ENCODE measurements at places on chromosomes 3 and 15. TPM values are rescaled to one million over a fixed set of nuclear protein-coding genes. Genes with fewer than 3 reads are reported as not detected.
A peak's percentile ranks its signal among the peaks of the same experiment; 100 is the strongest.

- no peaks in the 10 kb centered on the region for H3K36me3 ChIP-seq
- no peak overlapping the region for H3K27ac ChIP-seq
- H3K4me3 ChIP-seq, result no peak overlapping the region
- no peaks in the 10 kb centered on the region for H3K4me1 ChIP-seq
- no peaks in the 10 kb centered on the region for H3K27me3 ChIP-seq
Measured at GRCh38 chr3:126606001-126606400, 47.3 kb upstream of the C3orf22 start.

- no peaks in the 10 kb centered on the region for H3K27me3 ChIP-seq
- no peak overlapping the region for H3K4me3 ChIP-seq
- no peak for DNase-seq
- no peaks in the 10 kb centered on the region for H3K36me3 ChIP-seq
- no peaks in the 10 kb centered on the region for H3K4me1 ChIP-seq
Measured at GRCh38 chr3:58737644-58738043, 71.1 kb upstream of the FAM3D start.

DNA sequence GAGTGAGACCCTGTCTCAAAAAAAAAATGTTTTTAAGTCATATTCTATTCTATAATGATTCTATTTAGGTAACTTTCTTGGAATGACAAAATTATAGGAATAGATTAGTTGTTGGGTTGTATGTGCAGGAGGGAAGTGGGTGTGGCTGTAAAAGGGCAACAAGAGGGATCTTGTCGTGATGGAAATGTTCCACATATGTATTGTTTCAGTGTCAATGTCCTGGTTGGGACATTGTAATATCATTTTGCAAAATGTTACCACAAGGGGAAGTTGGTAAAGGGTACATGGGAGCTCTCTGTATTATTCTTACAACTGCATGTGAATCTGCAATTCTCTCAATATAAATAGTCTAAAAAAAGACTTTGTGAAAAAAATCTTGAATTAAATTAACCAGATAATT, 14.3 kb upstream of the ABHD5 start:
- no peak overlapping the region for H3K27ac ChIP-seq
- H3K4me3 ChIP-seq, result no peak overlapping the region
- no peaks in the 10 kb centered on the region for H3K36me3 ChIP-seq
- H3K27me3 ChIP-seq, result no peaks in the 10 kb centered on the region
- DNase-seq, result no peak

DNA sequence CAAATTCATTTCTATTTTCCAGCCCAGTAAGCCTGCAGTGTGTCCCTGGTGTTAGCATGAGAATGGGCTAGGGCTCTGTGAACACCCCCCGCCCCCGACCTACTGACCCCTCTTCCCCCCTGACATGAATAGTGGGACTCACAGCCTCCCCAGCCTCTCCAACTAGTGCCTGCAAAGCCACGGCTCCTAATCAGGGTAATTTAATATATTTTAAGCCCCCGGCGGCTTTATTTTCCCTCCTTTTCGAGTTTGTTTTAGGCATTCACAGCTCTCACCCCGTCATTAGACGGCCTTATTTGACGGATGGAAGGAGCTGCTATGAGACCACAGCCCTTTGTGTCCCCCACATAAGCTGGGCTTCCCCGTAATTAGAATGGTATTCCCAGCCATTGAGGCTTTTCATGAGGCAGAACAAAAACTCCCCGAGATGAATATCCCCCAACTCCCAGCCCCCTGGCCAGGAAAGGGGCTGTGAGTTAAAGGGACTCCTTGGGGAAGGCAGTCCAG, 78.3 kb upstream of the POLG start:
- no peak overlapping the region for H3K27ac ChIP-seq
- H3K4me1 ChIP-seq, result peaks cover 29% of the 10 kb centered on the region
- peaks cover 72% of the 10 kb centered on the region for H3K27me3 ChIP-seq
- no peak overlapping the region for H3K4me3 ChIP-seq
- DNase-seq, result no peak

DNA sequence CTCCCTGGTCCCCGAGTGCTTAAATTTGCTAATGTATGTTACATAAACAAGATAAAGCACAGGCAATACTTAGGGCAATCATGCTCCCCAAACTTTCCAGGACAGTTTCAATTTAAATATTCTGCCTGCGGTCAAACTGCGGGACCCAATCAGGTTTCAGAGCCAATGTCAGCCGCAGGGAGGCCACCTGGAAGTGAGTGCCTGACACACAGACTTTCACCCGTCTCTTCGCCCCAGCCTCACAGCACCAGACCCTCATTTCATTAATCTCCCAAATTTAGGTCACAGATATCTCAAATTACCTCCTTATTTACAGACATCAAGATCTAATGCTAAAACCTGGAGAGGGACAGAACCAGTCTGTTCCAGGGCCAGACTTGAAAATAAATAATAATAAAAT, 107.2 kb upstream of the ALDH1A3 start:
- no peak for DNase-seq
- no peaks in the 10 kb centered on the region for H3K27me3 ChIP-seq
- no peak overlapping the region for H3K4me3 ChIP-seq
- no peaks in the 10 kb centered on the region for H3K36me3 ChIP-seq
- no peaks in the 10 kb centered on the region for H3K4me1 ChIP-seq

DNA sequence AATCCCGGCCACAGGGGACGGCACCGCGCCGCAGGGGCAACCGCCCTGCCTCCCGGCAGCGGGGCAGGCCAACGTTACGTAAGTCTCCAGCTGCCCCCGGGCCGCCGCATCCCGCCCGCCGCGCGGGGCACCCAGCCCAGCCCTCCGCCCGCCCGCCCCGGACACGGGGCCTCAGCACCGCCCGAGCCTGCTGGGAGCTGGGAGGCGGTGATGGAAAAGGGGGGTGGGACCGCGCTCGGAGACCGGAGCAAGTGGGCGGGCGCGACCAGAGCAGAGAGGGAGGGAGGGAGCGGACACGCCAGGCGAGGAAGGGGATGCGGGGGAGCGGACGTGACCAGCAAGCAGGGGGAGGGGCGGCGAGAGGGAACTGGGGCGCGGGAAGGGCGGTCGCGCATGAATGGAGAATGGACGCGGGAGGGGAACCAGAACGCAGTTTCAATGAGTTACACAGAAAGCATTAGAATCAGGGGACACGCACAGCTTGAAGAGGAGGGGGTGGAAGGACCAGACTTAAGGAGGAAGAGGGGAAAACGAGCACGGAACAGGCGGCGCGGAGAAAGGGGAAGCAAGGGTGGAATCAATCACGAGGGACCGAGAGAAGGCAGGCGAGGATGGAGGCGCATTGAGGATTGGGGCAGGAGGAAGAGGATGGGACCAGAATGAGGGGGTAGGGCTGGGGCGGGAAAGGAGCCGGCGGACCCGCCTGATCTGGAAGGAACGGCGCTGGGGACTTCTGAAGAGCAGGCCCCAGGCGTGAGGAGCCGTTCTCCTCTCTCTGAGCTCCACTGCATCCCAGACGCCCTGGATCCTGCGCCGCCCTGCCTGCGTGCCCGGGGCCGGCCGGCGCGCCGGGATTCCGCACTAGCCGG, 559 bp downstream of the PKM start:
- no peaks in the 10 kb centered on the region for H3K36me3 ChIP-seq
- peak; percentile 67 for DNase-seq
- H3K27ac ChIP-seq, result peak overlapping the region; percentile 86
- H3K27me3 ChIP-seq, result no peaks in the 10 kb centered on the region
- H3K4me1 ChIP-seq, result peaks cover 51% of the 10 kb centered on the region

DNA sequence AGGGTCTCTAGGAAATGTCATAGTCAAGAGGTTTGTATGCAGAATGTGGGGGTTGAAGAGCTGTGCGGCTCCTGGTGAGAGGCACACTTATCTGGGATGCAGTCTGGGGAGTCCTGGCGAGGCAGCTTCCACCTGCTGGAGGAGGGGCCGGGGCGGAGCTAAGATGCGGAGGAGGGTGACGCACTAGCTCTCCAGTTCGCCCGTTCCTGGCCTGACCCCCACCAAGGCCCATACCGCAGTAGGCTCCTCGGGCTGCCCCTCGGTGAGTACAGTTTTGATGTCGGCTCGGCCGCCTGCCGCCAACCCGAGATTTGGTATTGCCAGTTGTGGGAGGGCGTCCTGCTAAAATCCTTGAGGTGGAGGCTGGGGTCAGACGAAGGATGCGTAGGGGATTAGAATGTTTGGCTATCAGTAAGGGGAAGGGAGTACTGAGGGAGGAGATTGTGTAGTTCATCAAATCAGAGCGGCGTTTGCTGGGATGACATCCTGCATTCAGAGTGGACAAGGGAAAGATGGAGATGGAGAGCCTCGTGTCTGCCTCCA, at the start of gene SCG5:
Gene SCG5, plus strand, starts transcription at position 194 of the 543 bp plus-strand sequence. CDS start 1,883 bp downstream, outside the sequence.
- H3K36me3 ChIP-seq, result no peaks in the 10 kb centered on the region
- H3K4me1 ChIP-seq, result no peaks in the 10 kb centered on the region
- no peak for DNase-seq
- no peak within 1 kb of the TSS for H3K27ac ChIP-seq
- no peaks in the 10 kb centered on the region for H3K27me3 ChIP-seq
- H3K4me3 ChIP-seq, result no peak within 1 kb of the TSS

- H3K27me3 ChIP-seq, result no peaks in the 10 kb centered on the region
- DNase-seq, result no peak
- H3K36me3 ChIP-seq, result no peaks in the 10 kb centered on the region
- H3K4me3 ChIP-seq, result no peak overlapping the region
- no peak overlapping the region for H3K27ac ChIP-seq
Measured at GRCh38 chr3:84074767-84075166, 884.0 kb upstream of the CADM2 start.

DNA sequence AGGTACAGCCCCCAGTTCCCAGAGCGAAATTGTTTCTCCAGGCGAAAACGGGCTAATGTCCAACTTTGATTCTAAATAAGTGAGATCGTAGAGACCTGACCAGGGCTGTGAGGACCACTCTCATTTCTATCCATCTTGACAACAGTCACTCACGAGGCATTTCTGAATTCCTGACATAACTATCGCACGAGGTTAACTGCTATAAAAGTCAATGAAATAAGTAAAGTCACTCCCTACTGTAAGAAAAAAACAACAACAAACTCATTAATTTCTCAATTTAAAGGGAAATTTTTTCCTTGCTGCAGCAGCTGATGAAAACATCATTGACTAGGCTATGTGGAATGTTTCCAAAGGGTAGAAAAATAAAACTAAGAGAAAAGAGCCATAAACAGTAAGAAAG, 69.1 kb downstream of the GREM1 start:
- H3K4me1 ChIP-seq, result no peaks in the 10 kb centered on the region
- no peak for DNase-seq
- H3K27me3 ChIP-seq, result no peaks in the 10 kb centered on the region
- H3K36me3 ChIP-seq, result no peaks in the 10 kb centered on the region

GRCh38 chr15:43266834-43267233, at the start of gene TGM5:
TGM5 (minus strand) TSS chr15:43266928; CDS start chr15:43266849, 79 bp downstream.
- no peaks in the 10 kb centered on the region for H3K27me3 ChIP-seq
- DNase-seq, result no peak
- no peaks in the 10 kb centered on the region for H3K36me3 ChIP-seq
- H3K27ac ChIP-seq, result no peak within 1 kb of the TSS

DNA sequence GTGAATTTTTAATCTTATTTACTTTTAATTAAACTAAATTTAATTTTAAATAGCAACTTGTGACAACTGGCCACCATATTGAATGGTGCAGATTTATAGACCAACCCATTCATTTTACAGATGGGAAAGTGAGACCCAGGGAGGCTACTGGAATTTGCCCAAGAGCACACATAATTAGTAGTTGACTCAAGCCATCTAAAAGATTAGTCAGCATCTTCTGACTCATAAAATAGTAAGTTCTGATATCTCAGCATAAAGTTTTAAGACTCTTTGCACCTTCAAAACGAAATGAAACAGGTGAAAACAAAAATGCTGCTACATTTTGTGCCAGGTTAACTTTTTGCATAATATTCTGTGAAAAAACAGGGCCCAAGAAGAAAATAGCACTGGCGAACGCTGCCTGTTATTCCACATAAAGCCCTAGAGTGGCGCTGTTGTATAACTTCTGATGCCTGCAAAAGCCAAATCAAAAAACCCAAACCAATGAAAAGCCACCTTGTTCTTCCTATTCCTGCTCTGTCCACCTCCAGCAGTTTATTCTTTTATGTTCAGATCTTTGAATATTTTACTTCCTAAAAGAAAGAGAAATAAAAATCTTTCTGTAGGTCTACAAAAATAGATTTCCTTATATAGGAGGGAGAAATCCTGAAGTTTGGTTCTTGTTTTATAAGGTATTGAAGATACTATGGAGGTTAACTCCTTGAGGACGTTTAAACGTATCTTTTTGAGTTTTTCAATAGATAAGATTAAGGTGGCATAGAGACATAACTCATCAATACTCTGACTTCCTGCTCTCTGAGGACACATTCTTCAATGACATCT, 62.8 kb downstream of the OTOL1 start:
- no peaks in the 10 kb centered on the region for H3K27me3 ChIP-seq
- DNase-seq, result no peak
- no peak overlapping the region for H3K4me3 ChIP-seq
- H3K4me1 ChIP-seq, result no peaks in the 10 kb centered on the region
- no peaks in the 10 kb centered on the region for H3K36me3 ChIP-seq

- no peaks in the 10 kb centered on the region for H3K4me1 ChIP-seq
- DNase-seq, result no peak
- H3K27me3 ChIP-seq, result no peaks in the 10 kb centered on the region
- H3K36me3 ChIP-seq, result peaks cover 2% of the 10 kb centered on the region
- H3K4me3 ChIP-seq, result no peak overlapping the region
Measured at GRCh38 chr3:72810063-72810462, 38.2 kb downstream of the SHQ1 start.

DNA sequence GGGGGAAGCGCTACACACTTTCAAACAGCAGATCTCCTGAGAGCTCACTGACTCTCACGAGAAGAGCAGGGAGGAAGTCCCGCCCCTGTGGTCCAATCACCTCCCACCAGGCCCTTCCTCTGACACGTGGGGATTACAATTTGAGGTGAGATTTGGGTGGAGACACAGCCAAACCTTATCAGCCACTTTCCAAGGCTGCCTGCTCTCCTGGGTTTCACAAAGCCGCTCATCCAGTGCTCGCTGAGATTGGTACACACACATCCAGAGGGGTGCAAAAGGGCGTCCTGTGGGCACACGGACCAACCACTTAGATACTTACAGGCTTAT, 23.1 kb downstream of the XXYLT1 start:
- no peaks in the 10 kb centered on the region for H3K27me3 ChIP-seq
- no peak overlapping the region for H3K4me3 ChIP-seq
- H3K4me1 ChIP-seq, result peaks cover 4% of the 10 kb centered on the region
- H3K27ac ChIP-seq, result no peak overlapping the region
- DNase-seq, result no peak

DNA sequence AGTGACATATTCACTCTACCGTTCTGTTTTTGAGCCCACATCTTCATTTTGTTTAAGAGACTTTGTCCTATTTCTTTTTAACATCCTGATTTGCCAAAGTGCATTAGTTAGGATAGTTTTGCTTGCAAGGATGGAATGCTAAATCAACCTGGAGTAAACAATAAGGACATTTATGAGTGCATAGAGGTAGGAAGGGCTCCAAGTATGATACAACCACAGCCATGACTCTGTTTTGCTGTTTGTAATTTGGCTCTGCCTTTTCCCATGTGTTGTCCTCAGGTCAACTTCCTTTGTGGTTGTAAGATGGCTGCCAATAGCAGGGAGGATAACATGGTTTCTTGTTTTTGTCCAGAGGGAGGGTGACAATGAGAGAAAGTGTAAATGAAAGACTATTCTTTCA, 66.4 kb upstream of the GOLIM4 start:
- no peak overlapping the region for H3K4me3 ChIP-seq
- no peak for DNase-seq
- no peak overlapping the region for H3K27ac ChIP-seq
- no peaks in the 10 kb centered on the region for H3K4me1 ChIP-seq
- no peaks in the 10 kb centered on the region for H3K36me3 ChIP-seq

Gene SLC28A2
- not detected for total RNA-seq

Gene VIPR1
- 5.9 TPM for total RNA-seq

Gene SYNM
- 2.4 TPM for total RNA-seq

Gene NR2E3
- total RNA-seq, result not detected

Gene MAP4
- total RNA-seq, result 114 TPM

Gene SLC24A5
- total RNA-seq, result not detected

Data from CD8-positive, alpha-beta memory T cell (primary cell).